CD4-positive, alpha-beta memory T cell (primary cell): ENCODE measurements at places on chromosomes 2 and 18. TPM values are rescaled to one million over a fixed set of nuclear protein-coding genes. Genes with fewer than 3 reads are reported as not detected.

DNA sequence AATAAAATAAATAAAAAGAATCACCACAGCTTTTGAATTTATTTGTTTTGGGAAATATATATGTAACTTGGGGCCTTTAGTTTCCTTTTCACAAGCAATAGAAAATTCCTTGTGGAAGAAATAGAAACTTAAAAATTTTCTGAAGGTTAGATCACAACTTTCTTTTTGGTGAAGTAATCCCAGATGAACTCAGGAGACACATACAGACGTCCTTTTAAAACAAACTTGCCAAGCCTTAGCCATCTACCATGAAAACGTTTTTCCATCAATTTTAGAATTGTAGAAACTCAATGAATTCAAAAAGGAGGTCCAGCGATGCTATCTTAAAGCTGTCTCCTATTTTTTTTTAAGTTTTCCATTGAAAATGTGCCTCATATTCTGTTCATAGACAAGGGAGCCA, 225.6 kb downstream of the ASXL3 start:
- no peak for DNase-seq

DNA sequence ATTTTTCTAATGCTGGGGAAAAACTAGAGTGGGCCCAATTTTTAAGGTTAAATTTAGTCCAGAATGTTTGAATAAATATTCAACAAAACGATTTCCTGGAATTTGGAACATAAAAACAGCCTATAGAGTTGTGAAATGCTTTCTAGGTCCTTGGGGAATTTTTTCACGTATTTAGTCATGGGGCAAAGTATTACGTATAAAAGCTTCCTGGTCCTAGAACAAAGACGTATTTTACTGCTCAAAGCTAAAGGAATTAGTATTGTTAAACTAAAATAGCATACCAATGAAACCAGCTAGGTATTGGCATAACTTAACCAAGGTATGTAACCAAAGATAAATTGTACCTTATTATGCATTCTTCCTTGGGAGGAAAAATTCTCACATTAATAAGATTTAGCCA, 1.6 kb downstream of the SESTD1 start:
- DNase-seq: no peak

DNA sequence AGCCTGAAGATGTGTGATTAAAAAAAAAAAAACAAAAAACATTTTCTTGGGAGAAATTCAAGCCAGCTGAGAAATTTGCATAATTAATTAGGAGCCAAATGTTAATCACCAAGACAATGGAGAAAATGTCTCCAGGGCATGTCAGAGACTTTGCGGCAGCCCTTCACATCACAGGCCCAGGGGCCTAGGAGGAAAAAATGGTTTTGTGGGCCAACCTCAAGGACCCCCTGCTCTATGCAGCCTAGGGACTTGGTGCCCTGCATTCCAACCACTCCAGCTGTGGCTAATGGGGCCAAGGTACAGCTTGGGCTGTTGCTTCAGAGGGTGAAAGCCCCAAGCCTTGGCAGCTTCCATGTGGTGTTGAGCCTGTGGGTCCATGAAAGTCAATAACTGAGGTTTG, 241.9 kb upstream of the THUMPD2 start:
- no peak for DNase-seq

GRCh38 chr2:131085646-131086045, 7.6 kb downstream of the FAM168B start:
- no peak for DNase-seq

DNA sequence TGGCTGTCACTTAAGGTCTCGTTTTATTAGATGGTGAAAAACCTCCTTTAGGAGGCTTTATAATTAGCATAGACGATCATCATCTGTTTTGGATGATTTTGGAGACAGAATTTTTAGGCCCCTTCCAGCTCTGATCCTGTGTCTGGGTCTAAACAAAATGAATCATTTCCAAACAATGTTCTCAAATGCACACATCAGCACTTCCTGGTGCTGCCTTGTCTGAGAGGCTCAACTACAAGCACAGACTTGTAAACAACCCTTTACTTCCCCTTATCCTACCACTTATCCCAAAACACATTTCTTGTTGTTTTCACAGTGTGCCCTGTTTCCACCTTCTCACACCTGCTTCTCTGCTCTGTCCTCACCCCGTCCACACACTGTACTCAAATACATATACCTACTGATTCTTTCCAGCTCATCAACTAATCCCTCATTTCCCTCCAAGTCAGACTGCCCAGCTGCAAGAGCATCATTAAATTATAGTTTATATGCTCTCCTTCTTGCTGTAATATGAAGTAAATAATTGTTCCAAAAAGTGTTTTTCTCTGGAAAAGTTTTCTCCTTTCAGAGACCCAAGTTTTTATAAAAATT, 71.2 kb upstream of the COL3A1 start:
- DNase-seq: no peak

GRCh38 chr2:205612636-205613035, 69.7 kb upstream of the NRP2 start:
- DNase-seq: no peak

- no peak for DNase-seq
Observed at GRCh38 chr2:10271946-10272345, 30.8 kb upstream of the HPCAL1 start.

DNA sequence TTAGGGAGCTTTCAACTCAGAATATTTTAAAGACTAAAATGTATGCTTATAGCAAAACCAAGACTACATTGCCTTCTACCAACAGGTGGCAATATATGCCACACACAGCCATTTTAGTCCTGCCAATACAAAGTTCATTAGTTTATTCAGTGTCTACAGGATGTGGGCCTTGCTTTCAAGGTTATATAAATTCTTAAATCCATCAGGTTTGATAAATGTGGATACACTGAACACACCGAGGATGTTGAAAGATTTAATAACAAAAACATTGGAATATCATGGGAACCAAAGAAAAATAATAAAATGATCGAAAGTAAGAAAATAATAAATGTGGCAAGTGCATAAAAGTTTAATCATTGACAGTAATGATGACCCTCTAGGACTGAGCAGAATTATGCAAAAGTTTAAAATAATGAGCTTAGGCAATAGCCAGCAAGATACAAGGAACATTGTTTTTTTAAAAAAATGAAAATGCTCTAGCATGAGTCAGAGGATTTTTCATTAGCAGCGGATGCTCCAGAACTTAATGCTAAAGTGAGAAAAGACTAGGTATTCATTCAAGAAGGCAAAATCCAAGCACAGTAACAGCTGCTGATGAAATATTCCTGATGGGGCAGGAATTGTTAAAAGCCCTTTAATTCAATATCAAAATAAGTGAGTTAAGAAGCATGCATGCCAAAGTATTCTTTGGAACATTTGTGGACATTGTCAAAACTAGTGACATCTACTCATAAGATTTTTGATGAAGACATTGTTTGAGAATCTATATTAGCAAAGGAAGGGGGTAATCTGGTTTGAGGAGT, 14.2 kb downstream of the SCN9A start:
- no peak for DNase-seq

The DNER gene
- total RNA-seq: not detected

The PUS10 gene
- total RNA-seq: 8.0 TPM

The SERPINB12 gene
- total RNA-seq: not detected

The CLEC4F gene
- total RNA-seq: not detected
